ENCODE measurements at places on chromosomes 2 and 18. TPM values are rescaled to one million over a fixed set of nuclear protein-coding genes. Genes with fewer than 3 reads are reported as not detected.

- DNase-seq: no peak
Observed at GRCh38 chr18:58288921-58289797, 245.1 kb downstream of the NEDD4L start.

Gene MC2R
- not detected for total RNA-seq

Gene C2orf15
- 0.26 TPM for total RNA-seq

GRCh38 chr2:192983173-192983572 is 788.4 kb upstream of the TMEFF2 start:
- no peak for DNase-seq

DNA sequence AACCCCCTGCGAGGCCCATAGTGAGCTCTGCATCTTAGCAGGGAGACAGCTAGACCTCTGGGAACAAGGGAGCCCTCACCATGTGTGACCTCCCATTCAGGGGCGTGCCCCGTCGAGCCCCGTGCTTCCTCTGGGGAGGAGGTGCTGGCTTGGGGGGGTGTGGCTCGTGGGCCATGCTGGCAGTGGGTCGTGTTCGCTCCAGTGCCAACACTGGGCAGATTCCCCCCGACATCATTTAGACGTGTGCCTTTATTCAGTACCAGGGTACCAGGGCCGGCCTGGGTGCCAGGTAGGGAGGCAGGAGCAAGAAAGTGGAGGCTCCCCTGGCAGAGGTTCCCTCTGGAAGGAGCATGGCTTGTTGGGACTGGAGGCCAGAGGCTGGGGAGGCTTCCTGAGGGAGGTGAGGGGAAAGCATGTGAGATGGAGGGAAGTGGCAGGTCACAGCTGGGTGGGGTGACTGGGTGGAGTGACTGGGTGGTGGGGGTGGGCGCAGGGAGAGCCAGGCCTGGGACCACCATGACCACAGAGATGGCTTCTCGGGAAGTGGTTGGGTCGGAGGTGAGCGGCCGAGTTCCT is 15.2 kb downstream of the GPC1 start:
- no peak for DNase-seq

Gene DCC
- 0.24 TPM for total RNA-seq

- no peak for DNase-seq
Observed at GRCh38 chr2:112916625-112917247, 5.8 kb downstream of the IL37 start.

Gene PROM2
- 1.6 TPM for total RNA-seq

GRCh38 chr2:28276076-28276618 is 116.5 kb upstream of the FOSL2 start:
- no peak for DNase-seq

DNA sequence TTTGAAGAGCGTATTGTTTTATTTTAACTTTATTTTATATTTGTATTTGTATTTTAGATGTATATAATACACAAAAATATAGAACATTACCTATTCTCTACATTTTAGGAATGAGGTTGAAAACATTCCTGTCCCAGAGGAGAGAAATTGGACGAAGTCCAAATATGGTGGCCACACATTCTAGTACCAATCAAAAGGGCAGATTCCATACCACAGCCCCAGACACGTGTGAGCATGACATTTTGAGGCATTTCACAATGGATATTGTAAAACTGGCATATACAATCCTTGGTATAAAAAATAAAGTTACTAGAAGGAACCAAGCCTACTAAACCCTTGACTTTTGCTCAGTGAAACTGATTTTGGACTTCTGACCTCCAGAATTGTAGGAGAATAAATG is 50.6 kb downstream of the C2orf76 start:
- no peak for DNase-seq

Gene IL1RL2
- 0.21 TPM for total RNA-seq

- no peak for DNase-seq
Observed at GRCh38 chr2:3199627-3200345, 177.8 kb downstream of the EIPR1 start.

DNA sequence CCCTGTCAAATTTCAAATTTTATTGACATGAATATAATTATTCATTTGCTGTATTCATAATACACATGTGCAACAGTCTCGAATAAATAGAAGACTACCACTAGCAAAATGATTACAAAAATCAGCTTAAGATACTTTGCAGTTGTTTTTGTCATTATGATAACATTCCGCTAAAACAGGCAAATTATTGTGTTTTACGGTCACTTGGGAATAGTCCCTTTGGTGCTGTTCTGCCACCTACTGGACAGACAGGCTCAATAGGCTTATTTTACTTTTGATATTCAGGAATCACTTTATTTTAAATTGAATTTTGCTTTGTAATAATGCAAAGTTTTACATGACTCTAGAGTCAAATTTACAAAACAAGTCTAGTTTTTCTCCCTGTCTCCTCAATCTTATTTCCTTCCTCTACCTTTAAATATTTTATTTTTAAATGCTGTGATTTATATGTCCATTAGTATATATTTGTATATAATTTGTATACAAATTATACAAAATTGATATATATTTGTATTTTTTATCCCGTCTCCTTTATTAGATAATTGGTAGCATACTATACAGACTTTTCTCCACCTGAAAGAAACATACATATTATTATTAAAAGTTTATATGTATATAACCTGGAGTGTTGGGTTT is 456.3 kb downstream of the DLGAP1 start:
- no peak for DNase-seq

Gene RGPD4
- total RNA-seq: 0.18 TPM

GRCh38 chr2:190534310-190535120 is at the start of gene NEMP2:
NEMP2 (minus strand) TSS chr2:190534722; CDS start chr2:190534655, 67 bp downstream.
- peak; percentile 91 for DNase-seq

Gene GRP
- total RNA-seq: not detected

Gene TXNDC2
- total RNA-seq: 0.11 TPM

Gene TSGA10
- total RNA-seq: 3.1 TPM

DNA sequence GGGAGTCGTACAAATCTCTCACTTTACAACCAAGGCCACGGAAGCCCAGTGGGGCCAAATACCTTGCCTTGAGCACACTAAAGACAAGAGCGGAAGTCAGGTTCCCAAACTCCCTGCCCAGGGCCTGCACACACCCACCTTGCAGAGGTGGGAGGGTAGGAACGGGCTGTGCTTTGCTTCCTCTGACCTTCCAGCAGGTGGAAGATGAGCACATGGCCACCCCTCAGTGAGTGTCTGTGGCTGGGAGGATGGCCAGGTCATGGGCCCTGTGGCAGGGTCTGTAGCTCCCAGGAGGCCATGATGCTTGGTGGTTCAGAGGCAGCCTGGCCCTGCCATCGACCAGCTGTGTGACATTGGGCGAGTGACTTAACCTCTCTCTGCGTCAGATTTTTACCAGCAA is 218.2 kb downstream of the ZBTB7C start:
- no peak for DNase-seq

DNA sequence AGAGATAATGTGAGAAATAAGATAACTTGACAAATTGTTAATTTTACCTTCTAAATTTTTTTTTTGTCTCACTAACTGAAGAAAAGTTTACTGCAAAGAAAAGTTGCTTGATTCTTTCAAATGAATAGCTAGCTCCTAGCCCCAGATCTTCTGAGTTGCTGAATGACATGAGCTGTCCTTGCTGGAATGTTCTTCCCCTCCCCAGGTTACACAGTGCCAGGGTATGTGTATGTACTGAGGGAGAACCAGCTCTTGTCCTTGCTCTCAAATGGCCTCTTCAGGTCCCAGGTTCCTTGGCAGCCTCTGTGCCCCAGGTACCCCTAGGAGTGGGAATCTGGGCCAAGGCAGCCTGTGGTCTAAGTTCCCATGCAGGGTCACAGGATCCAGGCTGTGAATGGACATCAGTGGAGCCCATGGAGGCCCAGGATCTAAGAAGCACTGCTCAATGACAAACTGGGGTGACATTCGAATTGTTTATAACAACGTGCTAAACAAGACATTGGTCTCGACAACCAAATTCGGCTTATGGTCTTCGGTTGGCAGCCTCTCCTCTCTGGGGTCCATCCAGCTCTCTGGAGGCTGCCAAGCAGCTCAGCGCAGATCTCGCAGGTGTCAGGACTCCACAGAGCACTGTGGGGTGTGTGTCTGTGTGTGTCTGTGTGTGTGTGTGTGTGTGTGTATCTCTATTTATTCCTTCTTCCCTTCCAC is 17.1 kb upstream of the INO80C start:
- peak; percentile 56 for DNase-seq

DNA sequence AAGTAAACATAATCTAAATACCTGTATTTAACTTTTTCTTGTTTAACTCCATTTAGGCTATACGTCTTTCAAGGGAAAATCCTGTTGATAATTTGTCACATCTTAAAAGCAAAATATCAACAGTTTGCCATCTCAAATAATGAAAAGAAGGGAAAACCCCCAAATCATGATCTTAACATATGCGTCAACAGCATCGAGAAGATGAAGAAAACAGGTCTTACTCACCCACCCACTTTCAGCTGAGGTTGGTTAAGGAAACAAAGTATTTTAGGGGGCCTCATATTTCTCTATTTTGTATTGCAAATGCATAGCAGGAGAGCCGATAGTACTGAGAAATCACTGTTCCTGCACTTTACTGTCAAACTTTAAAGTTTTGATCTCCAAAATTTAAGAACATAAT is 143.1 kb upstream of the COPS8 start:
- no peak for DNase-seq

Gene C2orf80
- total RNA-seq: not detected

- no peak for DNase-seq
Observed at GRCh38 chr2:100327742-100328141, 5.4 kb upstream of the LONRF2 start.

- no peak for DNase-seq
Observed at GRCh38 chr18:48486754-48487153, 52.1 kb upstream of the CTIF start.

Gene GCG
- total RNA-seq: not detected

- DNase-seq: no peak
Observed at GRCh38 chr18:8901019-8901418, 195.7 kb downstream of the MTCL1 start.

- DNase-seq: no peak
Observed at GRCh38 chr2:241818229-241818942, 9.4 kb downstream of the NEU4 start.

GRCh38 chr2:54099829-54100585 is 15.4 kb upstream of the ACYP2 start:
- no peak for DNase-seq

DNA sequence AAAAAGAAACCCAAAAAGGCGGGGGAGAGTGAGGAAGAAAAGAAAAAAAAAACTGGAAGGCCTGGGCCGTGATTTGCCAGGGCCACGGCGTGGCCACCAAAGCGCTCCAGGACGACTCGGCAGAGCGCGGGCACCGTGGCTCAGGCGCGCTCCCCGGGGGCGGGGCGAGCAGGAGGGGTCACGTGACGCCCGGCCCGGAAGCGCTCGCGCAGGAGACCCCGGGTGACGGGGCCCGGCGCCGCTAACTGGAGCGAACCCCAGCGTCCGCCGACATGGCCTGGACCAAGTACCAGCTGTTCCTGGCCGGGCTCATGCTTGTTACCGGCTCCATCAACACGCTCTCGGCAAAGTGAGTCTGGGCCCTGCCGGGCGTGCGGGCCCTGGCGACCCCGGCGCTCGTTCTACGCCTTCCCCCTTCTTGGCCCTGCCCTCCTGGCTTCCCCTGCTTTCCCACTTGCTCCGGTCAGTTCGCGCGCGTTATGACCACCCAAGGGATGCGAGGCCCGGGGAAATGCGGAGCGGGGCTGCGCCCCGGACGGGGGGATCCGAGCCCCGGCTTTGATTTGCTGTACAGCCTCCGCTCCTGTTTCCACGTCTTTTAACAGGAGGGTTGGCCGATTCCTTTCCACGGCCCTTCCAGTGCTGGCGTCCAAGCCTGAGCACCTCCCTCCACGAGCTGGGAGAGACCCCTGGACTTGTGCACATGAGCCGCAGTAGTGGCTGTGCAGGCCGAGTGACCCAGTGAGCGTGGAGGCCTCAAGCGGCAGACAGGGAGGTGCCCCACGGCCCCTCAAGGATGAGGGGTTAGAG is at the start of gene SLC35F6:
SLC35F6 (plus strand) TSS at position 207 of the 810 bp plus-strand sequence; CDS start at position 273, 66 bp downstream.
- peak; percentile 93 for DNase-seq

- DNase-seq: no peak
Observed at GRCh38 chr2:234960175-234961088, 8.6 kb downstream of the SH3BP4 start.

DNA sequence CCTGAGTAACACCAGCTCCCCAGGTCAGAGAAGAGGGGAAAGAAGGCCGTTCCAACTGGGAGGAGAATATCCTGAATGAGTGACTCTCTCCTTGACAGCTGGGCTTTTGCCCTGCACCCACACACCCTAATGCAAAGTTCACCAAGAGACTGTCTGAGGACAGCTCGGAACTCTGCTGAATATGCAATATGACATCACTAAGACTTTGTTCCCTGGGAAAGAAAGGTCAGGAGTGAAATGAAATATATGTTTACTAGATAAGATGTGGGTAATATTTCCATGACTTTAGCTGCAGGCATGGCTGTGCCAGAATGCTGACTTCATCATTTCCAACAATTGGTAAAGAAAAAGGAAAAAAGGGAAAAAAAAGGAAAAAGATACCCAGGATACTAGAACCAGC is 488.2 kb upstream of the RAB6C start:
- no peak for DNase-seq

Gene TNFRSF11A
- not detected for total RNA-seq

Gene CTAGE1
- total RNA-seq: not detected

Gene GPR155
- total RNA-seq: 5.2 TPM

- DNase-seq: no peak
Observed at GRCh38 chr2:169495310-169495928, 14.1 kb upstream of the KLHL41 start.

Gene GRHL1
- 0.81 TPM for total RNA-seq

Gene MAP3K19
- not detected for total RNA-seq

- no peak for DNase-seq
Observed at GRCh38 chr2:52258038-52258437, 1226.1 kb upstream of the NRXN1 start.

Gene HPCAL1
- total RNA-seq: 57.8 TPM

Gene XIRP2
- 0.08 TPM for total RNA-seq

GRCh38 chr2:237571551-237571950 is 5.2 kb downstream of the PRLH start:
- DNase-seq: no peak

GRCh38 chr18:62621546-62621945 is 93.8 kb upstream of the PHLPP1 start:
- no peak for DNase-seq

Gene PID1
- total RNA-seq: not detected

DNA sequence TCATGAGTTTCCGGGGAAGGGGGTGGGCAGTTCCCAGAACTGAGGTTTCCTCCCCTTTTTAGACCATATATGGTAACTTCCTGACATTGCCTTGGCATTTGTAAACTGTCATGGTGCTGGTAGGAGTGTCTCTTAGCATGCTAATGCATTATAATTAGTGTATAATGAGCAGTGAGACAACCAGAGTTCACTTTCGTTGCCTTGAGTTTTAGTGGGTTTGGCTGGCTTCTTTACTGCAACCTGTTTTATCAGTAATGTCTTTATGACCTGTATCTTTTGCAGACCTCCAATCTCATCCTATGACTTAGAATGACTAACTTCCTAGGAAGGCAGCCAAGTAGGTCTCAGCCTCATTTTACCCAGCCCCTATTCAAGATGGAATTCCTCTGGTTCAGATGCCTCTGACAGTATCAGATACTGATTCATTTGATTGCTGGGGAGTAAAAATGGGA is 447.3 kb downstream of the XIRP2 start:
- DNase-seq: no peak

Data from osteocyte (in vitro differentiated cells).